ENCODE measurements at places on chromosomes 3 and 15.

GRCh38 chr15:58437531-58438105 is 5.8 kb downstream of the LIPC start:
- no peak for DNase-seq

DNA sequence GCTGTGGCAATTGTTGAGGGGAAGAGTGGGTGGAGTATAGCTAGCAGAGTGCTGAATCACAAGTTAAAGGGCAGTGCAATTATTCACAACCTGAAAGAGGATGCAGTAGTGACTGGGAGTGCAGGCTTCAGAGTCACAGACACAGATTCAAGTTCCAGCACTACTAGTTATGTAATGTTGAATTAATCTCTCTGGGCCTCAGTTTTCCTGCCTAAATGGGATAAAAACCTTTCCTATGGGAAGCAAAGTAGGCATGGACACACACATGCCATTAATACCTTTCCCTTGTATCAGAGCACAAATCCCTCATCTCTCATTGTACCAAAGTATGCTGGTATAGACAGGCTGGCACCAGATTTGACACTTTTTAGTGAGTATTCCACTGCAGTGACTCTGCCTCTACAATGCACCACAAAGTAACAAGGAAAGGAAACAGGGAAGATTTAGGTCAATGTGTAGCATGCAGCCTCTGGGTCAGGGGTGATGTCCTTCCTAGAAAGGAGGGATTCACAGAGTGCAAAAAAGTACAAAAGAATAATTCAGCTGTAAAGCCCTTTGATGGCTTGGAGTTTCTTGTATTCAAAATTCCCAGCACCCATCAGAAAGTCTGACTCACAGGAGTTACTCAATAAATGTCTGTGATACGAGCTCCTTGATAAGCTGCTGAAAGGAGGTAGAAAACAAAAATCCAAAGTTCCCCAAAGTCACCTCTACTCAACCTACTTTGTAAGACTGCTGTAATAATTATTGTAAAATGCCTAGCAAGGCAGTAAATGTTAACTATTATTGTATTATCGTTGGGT is 507.5 kb upstream of the TGFBR2 start:
- no peak for DNase-seq

- no peak for DNase-seq
Measured at GRCh38 chr3:77935418-77935817, 895.5 kb downstream of the ROBO2 start.

DNA sequence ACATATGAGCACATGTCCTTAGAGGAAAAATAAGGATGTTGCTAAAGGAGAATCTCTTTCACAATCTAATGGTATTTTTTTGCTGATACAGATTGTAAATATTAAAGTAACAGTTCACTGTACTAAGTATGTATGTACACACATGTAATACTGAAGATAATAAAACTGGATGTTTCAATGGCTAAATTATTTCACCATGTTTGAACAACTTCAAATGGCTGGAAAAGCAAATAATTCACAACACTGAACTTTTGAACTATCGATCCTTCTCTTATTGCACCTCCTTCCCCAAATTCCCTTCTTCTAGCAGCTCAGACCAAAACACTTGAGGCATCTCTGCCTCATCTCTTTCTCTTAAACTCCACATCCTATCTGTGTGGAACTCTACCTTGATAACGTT is 149.5 kb downstream of the EPHA3 start:
- DNase-seq: no peak

- DNase-seq: no peak
Measured at GRCh38 chr3:40951636-40952035, 247.7 kb upstream of the CTNNB1 start.

DNA sequence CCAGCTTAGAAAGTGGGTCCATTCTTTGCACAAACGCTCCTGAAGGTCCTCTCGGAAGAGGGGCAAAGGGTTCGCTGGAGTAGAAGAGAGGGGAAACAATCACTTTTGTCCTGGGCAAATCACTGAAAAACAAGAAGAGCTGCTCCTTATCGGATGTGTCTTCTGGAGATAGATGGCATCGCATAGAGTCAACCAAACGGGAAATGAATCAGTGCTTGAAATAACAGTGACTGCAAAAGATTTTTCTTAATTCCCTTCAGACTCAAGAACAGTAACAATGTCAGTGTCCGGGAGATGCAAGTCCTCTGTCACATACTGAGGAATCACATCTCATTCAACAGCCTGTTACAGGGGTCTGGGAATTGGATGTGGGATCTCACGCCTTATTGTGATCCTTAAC is 78.8 kb upstream of the PCSK6 start:
- no peak for DNase-seq

GRCh38 chr3:47348411-47349154 is 32.2 kb upstream of the PTPN23 start:
- no peak for DNase-seq

DNA sequence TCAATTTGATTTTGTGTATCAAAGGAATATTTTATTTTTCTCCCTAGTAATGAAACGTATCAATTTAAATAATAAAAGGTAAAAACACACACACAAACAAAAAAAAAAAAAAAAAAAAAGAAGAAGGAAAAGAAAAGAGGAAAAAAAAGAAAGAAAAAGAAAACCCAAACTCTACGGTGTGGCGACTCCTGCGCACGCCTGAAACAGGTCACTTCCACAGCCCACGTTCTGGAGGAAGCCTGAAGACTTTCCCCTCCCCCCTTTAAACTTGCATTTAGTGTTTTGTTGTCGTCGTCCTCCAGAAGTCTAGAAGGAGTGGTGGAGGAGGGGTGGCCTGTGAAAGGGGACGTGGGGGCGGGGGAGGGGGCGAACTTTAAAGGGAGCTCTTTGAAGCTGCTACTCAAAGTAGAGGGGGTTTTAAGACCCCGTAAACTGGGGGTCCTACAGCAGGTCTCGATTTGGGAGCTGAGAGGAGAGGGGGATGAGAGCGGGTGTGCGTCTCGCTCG is 2.3 kb upstream of the TLE3 start:
- no peak for DNase-seq

GRCh38 chr3:157589211-157589610 is 86.0 kb upstream of the VEPH1 start:
- no peak for DNase-seq

GRCh38 chr3:23389089-23389488 is 186.0 kb downstream of the UBE2E2 start:
- no peak for DNase-seq

DNA sequence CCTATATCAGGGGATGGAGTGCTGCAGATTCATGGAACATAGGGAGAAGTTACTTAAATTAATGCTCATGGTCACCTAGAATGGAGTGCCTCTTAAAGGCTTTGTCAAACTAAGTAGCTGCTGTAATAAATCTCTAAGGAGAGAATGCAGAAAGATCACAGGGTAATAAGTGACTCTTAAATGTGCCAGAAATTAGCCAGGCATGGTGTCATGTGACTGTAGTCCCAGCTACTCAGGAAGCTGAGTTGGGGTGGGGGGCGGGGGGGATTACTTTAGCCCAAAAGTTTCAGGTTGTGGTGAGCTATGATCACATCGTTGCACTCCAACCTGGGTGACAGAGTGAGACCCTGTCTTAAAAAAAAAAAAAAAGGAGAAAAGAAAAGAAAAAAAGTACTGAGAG is 90.9 kb upstream of the ASB14 start:
- DNase-seq: no peak

- peak; percentile 71 for DNase-seq
Measured at GRCh38 chr3:36944012-36944640, 728 bp downstream of the TRANK1 start.

DNA sequence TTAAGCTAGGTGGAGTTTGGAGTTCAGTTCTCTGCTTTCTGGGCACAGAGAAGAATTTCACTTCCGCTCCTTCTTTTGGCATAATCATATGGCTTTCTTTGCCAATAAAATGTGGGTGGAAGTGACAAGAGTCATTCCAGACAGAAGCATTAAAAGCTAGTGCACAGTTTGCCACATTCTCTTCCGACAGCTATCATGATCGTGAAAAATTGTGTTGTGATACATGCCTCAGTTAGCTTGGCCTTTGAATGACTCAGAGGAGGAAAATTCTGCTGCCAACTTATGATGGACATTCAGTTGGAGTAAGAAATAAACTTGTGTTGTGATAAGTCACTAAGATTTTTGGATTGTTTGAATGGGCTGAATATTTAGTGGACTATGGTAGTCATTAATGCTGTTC is 291.7 kb upstream of the SATB1 start:
- no peak for DNase-seq

- DNase-seq: no peak
Measured at GRCh38 chr15:39273717-39274411, 307.0 kb upstream of the THBS1 start.

GRCh38 chr3:29183346-29184087 is 97.4 kb upstream of the RBMS3 start:
- no peak for DNase-seq

- no peak for DNase-seq
Measured at GRCh38 chr3:134743006-134743405, 52.1 kb upstream of the EPHB1 start.

Data from activated T-cell treated with anti-CD3 and anti-CD28 coated beads, Interleukin-2, amount 50 U/mL, for 24 hours (primary cell).